Prostate gland (tissue), 2 donors: ENCODE measurements at places on chromosomes 2 and 18. TPM values are rescaled to one million over a fixed set of nuclear protein-coding genes. Genes with fewer than 3 reads are reported as not detected.

DNA sequence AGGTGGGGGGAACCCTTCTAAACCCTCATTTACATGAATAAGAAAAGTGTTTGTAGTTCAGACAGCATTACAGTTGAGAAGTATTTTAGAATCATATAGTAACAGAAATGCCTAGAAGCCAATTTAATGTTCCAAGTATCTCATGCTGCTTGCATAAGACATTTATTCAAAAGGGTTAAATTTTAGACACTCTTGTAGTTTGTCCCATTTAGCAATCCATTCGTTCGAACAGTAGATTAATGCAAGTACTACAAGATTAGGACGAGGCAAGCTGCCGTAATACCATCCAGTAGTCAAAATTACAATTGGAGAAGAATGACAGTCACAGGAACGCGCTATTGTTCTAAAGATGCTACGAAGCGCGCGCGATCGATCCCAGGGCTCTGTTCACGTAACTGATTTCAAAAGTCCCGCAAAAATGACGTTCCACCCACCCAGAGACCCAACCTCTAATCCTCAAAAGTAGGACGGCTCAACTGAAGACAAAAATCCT lies 1.2 kb downstream of the TMEM237 start:
- no peaks in the 10 kb centered on the region for H3K27me3 ChIP-seq
- no peaks in the 10 kb centered on the region for H3K4me1 ChIP-seq
- H3K4me3 ChIP-seq = peak overlapping the region; percentile 85
- peak overlapping the region; percentile 97 for H3K27ac ChIP-seq
- no peak for DNase-seq

GRCh38 chr18:6624661-6625311 lies 104.7 kb upstream of the ARHGAP28 start:
- no peaks in the 10 kb centered on the region for H3K36me3 ChIP-seq
- H3K4me3 ChIP-seq = no peak overlapping the region
- H3K27me3 ChIP-seq = no peaks in the 10 kb centered on the region
- DNase-seq = no peak
- no peak overlapping the region for H3K27ac ChIP-seq

GRCh38 chr2:29561181-29561580 lies 360.2 kb downstream of the ALK start:
- H3K4me3 ChIP-seq = no peak overlapping the region
- H3K36me3 ChIP-seq = no peaks in the 10 kb centered on the region
- no peak overlapping the region for H3K27ac ChIP-seq
- H3K4me1 ChIP-seq = no peaks in the 10 kb centered on the region
- H3K27me3 ChIP-seq = no peaks in the 10 kb centered on the region

DNA sequence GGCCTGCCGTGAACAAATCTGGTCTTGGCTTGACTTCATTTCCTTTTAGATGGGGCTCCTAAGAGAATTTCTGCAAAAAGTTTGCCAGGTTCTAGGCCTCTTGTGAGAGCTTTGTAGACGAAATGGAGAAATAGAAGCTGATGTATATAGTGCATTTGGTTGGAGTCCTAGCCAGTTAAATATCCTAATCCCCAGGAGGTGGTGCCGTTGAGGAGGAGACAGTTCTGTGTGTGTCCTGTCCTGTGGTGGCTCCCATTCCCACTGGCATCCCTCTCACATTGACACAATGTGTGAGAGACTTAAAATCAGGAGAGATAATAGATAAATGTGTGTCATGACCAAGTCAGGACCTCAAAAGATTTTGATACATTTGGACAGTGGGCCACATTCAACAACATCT lies 34.6 kb upstream of the DNER start:
- H3K4me1 ChIP-seq = no peaks in the 10 kb centered on the region
- no peaks in the 10 kb centered on the region for H3K27me3 ChIP-seq
- H3K4me3 ChIP-seq = no peak overlapping the region
- DNase-seq = no peak
- no peak overlapping the region for H3K27ac ChIP-seq

DNA sequence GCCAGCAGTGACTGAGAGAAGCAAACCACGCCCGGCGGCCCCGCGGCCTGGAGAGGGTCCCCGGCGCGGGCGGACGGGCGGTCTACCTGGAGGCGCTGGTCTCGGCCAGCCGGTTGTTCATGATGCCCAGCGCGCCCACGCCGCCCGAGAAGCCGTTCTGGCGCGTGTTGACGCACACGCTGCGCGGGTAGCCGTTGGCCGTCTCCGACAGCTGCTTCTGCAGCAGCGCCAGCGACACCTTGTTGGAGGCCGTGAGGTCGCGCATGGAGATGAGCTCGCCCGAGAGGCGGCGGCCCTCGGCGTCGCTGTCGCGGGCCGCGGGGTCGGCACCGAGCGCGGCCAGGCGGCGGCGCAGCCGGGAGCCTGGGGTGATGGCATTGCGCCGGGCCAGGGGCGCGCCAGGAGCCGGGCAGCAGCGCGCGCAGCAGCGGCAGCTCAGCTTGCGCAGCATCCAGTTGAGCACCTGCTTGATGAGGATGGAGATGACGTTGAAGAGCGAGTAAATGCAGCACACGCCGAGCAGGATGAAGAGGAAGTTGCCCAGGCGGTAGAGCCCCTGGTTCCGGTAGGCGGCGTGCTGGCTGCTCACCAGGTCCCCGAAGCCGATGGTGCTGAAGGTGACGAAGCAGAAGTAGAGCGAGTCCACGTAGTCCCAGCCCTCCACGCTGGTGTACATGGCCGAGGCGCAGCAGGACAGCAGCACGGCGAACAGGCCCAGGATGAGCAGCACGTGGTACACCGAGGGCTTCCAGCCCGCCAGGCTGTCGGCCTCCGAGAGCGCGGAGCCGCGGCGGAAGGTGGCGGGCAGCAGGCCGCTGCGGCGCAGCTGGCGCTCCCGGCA lies 118.1 kb downstream of the MSH2 start:
- H3K4me3 ChIP-seq = peak overlapping the region; percentile 26
- no peaks in the 10 kb centered on the region for H3K27me3 ChIP-seq
- peak; percentile 6 for DNase-seq
- H3K27ac ChIP-seq = no peak overlapping the region

Gene RBM44
- 0.23 TPM for total RNA-seq

GRCh38 chr18:3554811-3555427 lies 104.9 kb downstream of the TGIF1 start:
- H3K4me3 ChIP-seq = no peak overlapping the region
- no peaks in the 10 kb centered on the region for H3K36me3 ChIP-seq
- no peak for DNase-seq
- no peaks in the 10 kb centered on the region for H3K27me3 ChIP-seq
- H3K27ac ChIP-seq = no peak overlapping the region

DNA sequence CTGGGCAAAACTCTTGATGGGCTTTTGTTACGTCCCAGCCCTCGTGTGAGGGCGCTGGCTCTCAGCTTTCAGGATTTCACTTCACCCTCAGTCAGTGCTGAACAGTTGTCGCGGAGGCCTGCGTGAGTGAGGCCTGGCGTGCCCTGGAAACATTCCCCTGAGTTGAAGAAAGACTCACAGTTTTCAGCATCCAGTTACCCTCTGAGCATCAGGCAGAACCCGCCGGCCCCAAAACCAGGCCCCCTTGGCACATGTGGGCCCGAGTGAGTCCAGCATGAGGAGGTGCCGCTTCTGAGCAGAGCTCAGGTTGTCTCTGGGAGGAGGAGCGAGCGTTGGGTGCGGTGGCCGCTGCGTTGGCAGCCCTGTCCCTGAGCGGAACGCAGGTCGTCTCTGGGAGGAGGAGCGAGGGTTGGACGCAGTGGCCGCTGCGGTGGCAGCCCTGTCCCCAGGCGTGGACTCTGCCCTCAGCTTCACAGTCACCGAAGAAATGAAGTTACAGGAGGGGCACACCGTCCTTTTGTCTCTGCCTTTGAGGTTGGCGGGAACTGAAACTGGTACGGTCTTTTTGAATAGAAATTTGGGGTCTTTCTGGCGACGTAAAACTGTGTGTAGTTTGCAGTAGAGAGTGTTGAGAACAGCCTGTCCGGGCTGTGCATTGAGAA lies at the start of gene NEU4:
Gene NEU4 (plus strand): TSS at position 473 of the 662 bp plus-strand sequence. CDS start 5,292 bp downstream, outside the sequence.
- no peak for DNase-seq
- no peaks in the 10 kb centered on the region for H3K4me1 ChIP-seq
- no peaks in the 10 kb centered on the region for H3K36me3 ChIP-seq

- no peak for DNase-seq
- H3K4me1 ChIP-seq = no peaks in the 10 kb centered on the region
- no peaks in the 10 kb centered on the region for H3K36me3 ChIP-seq
- no peak overlapping the region for H3K27ac ChIP-seq
These were observed 34.4 kb upstream of the TRAPPC8 start for GRCh38 chr18:31977270-31977872.

Gene YIPF4
- total RNA-seq = 13.0 TPM

Gene RANBP2
- total RNA-seq = 77.8 TPM

DNA sequence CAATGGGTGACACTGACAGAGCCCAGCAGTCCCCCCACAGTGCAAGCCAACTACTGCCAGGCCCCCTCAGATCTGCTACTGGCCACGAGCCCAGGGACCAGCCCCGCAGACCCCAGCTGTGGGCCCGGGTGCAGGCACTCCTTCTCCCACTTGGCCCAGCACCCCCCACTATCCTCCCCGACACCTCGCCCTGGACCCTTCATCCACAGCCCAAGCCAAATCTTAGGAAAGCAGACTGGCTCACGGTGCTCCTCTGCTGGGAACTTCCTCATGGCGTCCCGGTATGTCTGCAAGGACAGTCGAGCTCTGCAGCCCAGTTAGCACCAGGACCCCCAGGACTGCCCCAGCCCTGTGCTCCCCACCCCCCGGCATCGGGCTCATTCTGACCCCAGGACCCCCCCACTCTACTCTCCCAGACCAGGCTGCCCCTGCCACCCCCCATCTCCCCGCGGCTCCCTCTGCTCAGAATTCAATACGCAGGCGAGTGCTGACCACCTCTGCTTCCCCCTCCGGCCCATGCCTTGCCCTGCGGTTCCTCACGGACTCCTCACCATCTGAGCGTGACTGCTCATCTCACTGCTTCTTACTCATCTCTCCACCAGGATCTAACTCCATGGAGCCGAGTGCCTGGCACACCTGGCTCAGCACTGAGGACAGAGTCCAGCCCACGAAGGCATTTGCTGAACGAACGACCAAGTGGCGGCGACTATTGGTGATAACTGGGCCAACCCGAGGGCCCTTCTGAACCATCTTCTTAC lies 85.7 kb downstream of the PXDN start:
- H3K4me3 ChIP-seq = no peak overlapping the region
- no peaks in the 10 kb centered on the region for H3K4me1 ChIP-seq
- DNase-seq = no peak
- no peak overlapping the region for H3K27ac ChIP-seq

Gene DCDC2C
- 5.9 TPM for total RNA-seq

Gene ASPRV1
- total RNA-seq = 2.6 TPM

DNA sequence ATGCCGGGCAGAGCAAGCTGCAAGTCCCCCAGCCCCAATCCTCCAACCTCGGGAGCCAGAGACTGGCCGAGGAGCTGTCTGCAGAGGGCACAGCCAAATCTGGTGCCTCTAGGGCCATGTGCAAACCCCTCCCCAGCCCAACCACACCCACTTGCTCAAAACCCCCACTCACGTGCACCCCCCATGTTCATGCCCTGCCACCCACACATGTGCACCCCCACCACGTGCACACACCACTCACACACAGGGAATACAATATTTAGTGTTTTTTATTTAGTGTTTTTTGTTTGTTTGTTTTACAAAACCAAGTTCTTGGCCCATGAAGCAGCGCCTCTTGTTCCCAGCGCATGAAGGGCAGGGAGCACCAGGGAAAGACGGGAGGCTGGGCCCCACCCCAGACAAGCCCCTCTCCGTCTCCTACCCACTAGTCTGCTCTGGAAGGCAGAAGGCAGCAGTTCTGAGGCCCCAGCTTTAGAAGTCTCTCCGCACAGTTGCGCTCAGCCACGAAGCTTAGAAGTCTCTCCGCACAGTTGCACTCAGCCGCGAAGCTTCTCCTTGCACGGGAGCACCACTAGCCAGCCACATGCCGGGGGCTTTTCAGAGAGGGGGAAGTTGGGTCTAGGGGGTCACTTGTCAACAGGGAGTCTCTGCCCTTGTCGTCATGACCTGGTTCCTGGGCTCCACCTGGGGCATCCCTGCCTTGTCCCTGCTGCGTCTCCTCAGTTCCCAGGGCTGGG lies 276.1 kb upstream of the HDAC4 start:
- H3K4me3 ChIP-seq = no peak overlapping the region
- no peaks in the 10 kb centered on the region for H3K4me1 ChIP-seq
- H3K36me3 ChIP-seq = no peaks in the 10 kb centered on the region
- H3K27ac ChIP-seq = no peak overlapping the region

DNA sequence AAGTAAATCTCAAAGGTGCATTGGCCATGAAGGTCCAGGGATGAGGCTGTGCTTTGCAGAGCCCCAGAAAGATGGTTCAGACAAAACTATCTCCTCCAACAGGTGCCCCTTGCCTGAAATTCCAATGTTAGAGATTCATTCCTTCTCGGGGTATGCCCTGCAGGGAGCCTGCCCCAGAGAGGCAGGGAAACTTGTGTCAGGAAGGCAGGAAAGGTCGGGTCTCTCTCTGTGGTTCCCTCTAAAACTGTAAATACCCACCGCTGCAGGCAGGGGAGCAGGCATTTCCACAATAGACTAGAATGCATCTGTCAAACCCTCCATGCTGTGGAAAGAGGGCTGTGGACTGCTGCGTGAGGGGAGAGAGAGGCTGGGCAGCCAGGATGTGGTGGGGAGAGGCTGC lies 207.8 kb upstream of the SMAD2 start:
- H3K27ac ChIP-seq = no peak overlapping the region
- no peak overlapping the region for H3K4me3 ChIP-seq
- H3K36me3 ChIP-seq = no peaks in the 10 kb centered on the region
- H3K4me1 ChIP-seq = peaks cover 5% of the 10 kb centered on the region

Gene NXPH2
- not detected for total RNA-seq
